ENCODE measurements at places on chromosomes 5 and 9. TPM values are rescaled to one million over a fixed set of nuclear protein-coding genes. Genes with fewer than 3 reads are reported as not detected.

- no peak for DNase-seq
Observed at GRCh38 chr5:37316027-37316426, 54.9 kb downstream of the NUP155 start.

GRCh38 chr5:107199756-107200155, 471.0 kb downstream of the EFNA5 start:
- DNase-seq: no peak

DNA sequence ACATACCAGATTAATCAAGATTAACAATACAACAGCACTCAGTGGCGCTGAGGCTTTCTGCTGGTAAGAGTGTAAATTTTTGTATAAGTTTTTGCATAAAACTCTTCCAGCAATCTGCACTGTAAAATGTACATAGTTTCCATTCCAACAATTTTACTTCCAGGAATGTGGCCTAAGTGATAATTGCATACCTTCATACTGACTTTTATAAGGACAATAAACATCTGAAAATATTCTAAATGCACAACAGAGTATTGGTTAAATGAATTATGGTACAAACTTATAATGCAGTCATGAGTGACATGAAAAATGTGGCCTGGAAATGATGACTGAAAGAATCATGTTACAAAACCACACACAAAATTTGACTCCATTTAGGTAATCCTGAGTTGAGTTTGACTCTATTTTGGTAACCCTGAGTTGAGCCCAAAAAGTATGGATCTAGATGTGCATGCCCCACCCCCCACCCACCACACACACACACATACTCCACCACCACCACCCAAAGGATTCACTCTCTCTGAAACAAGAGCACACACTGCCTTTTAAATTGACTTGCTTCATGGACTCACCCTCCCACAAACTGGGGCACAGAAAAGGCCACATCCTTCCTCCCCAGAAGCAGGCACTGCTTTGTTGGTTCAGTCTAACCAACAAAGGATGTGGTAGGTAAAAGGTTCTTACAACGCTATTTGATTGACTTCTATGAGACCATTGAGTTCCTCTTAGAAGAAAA, 137.6 kb downstream of the SUSD1 start:
- peak; percentile 87 for DNase-seq

GRCh38 chr5:66972004-66972403, 224.6 kb downstream of the CD180 start:
- DNase-seq: no peak

Gene ZFP2
- not detected for total RNA-seq

Gene ITGA2
- total RNA-seq: 11.2 TPM
